ENCODE measurements at places on chromosomes 16 and 17.

DNA sequence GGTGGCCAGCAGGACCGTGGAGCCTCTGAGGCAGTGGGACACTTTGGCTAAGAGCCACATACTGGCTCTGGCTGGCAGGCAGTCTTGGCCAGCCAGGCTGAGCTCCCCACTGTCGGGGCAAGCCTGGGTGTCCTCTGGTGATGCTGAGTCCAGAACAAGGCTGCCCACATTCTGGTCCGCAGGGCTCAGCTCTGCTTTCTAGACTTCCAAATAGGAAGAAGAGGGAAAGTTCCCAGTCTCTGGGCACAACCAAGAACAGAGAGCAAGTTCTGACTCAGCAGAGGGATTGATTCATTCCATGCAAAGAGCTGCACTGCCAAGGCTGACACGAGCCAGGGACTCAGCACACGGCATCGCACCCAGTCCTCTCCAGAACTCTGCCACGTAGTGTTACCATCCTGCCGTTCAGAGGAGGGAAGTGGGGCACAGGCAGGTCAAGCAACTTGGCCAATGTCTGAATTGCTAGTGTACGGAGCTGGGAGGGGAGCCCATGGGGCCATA lies 58.9 kb downstream of the NOS2 start:
- peak; percentile 3 for DNase-seq

DNA sequence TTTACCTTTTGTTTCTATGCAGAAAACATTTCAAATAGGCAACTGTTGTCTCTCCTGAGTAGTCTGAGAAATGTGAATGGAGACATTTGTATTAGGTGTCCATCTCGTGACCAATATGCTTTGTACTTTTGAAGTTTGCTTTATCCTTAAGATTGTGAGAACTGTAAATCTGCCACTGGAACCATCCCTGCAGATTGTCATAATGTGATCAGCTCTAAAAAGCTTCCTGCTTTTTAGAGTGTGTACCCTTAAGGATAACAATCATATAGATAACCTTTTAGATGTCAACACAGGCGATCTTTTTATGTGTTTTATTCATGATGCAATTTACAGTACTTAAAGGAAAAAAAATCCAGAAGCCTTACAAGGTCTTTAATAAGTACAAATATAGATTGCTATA lies 63.5 kb downstream of the PRKCA start:
- no peak for DNase-seq

DNA sequence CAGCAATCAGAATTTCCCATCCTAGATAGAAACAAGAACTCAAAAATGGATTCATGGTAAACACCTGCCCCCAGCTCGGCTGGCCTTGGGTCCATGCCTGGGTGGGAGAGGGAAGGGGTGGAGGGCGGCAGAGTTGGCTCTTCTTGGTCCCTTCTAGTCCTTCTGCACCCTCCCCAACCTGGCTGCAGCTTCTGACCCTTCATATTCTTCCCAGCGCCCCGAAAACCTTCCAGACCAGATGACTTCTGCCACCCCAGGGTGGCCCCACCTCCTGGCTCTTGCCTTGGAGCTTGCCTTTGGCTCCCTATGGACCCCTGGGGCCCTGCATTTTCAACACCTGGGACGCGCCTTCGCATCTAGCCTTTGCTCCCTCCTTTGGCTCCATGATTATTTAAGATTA lies 5.4 kb upstream of the GJD3 start:
- DNase-seq = no peak

GRCh38 chr17:76276461-76277299 lies 11.5 kb downstream of the UBALD2 start:
- DNase-seq = no peak

DNA sequence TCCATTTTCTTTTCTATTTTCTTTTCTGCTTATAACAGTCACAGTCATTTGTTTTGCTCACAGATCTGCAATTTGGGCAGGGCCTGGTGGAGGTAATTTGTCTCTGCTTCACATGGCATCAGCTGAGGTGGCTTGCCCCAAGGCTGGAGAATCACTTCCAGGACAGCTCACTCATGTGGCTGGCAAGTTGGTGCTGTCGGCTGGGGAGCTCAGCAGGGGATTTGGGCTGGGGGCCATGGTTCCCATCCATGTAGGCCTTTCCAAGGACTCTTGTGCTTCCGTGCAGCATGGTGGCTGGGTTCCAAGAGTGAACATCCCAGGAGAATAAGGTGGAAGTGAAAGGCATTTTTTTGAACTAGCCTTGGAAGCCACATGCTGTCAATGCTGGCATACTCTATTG lies 85.7 kb downstream of the MGAT5B start:
- no peak for DNase-seq

- DNase-seq = no peak
Observed at GRCh38 chr17:72296456-72296855, 175.6 kb downstream of the SOX9 start.

DNA sequence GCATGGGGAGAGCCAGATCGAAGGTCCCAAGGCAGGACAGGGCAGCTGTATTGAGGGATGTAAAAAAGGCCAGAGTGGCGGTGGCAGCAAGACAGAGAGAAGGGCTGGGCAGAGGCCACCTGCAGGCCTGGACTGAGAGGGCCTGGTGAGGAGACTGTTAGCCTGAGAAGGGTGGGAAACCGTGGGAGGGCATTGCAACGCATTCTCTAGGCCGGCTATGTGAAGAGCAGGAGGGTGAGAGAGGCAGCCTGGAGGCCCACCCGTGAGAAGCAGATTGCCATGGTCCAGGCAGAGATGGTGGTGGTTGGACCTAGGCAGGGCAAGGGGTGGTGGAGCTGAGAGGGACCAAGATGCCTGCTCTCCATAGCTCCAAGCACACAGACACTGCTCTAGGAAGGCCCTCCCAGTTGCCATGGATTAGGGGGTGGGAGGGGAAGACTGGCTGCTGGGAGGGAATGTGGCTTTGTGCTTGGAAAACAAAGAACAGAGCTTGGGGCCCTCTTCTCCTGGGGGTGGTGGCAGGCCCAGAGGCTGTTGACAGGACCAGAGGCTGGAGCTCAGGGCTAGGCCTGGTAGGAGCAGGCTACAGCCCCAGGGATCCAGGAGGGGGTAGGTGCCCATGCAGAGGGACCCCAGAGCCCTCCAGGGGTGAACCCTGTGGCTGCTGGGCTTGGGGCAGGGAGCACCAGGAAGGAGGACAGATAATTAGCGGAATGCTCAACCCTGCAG lies 12.4 kb upstream of the TCAP start:
- DNase-seq = no peak

GRCh38 chr17:48237456-48237855 lies 129.9 kb downstream of the SNX11 start:
- DNase-seq = peak; percentile 49

- no peak for DNase-seq
Observed at GRCh38 chr17:44118427-44119050, 4.9 kb downstream of the HDAC5 start.

GRCh38 chr17:82884341-82884969 lies 44.6 kb upstream of the ZNF750 start:
- no peak for DNase-seq

- DNase-seq = peak; percentile 70
Observed at GRCh38 chr17:78737332-78737731, 44.7 kb downstream of the CYTH1 start.

DNA sequence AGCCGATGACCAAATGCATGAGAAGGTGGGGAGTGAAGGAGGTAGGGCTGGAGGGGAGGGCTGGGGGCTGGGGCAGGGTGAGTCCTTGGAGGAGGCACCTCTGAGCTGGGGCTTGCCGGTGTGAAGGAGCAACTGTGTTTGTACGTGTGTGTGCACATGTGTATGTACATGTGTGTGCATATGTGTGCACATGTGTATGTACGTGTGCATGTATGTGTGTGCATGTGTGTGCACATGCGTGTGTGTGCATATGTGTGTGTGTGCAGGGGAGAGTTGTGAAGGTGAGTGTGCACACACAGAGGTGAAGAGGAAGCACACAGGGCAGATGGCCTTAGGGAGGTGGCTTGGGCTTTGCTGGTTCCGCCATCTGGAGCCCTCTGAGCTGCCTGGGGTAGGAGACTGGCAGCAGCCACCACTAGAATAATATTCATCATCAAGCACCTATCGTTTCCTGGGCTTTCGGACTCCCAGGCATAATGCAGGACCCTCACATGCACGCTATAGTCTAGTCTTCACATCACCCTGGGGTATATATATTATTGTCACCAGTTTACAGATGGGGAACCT lies 120.9 kb upstream of the CDC42EP4 start:
- no peak for DNase-seq
